ENCODE measurements at places on chromosomes 2 and 18.

- DNase-seq, result no peak
Measured at GRCh38 chr2:128490881-128491691, 172.4 kb upstream of the HS6ST1 start.

- no peak for DNase-seq
Measured at GRCh38 chr18:4248686-4249085, 206.4 kb downstream of the DLGAP1 start.

DNA sequence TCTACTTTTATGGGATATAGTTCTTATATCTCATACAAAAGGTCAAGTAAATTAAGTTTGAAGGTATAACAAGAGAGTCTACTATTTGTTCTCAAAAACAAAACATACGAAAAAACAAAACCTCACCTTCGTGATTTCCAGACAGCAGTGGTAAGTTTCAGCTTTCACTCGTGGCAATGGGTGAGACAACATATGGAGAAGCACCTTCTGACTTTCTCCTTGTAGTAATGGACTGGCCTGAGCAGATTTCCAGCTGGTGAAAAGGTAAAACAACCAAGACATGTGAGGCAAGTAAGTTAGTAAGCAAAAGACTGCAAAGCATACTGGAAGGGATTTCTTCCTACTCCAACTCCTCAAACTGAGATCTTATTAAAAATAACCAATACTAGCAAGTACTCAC, 39.6 kb downstream of the RTTN start:
- no peak for DNase-seq

- DNase-seq, result no peak
Measured at GRCh38 chr2:72205504-72205881, 57.8 kb upstream of the CYP26B1 start.

DNA sequence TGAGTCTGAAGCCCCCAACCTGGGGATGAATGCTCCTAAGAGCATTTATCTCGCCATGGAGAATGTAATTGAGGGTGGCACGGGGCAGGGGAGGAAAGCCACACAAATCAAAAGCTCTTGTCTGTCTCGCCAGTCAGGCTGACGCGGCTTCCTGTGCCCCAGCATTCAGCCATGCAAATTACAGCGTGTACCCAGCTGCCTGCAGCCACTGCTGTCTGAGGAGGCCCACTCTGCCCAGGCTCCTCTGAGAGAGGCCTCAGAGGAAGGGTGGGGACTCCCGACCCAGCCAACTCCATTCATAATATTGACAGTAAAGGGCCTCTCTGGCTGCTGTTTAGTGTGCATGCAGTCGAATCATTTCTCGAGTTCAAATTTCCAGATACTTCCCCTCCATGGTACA, 22.0 kb downstream of the SMAD7 start:
- peak; percentile 75 for DNase-seq

GRCh38 chr2:162197069-162197825, 45.2 kb upstream of the GCG start:
- DNase-seq, result no peak

DNA sequence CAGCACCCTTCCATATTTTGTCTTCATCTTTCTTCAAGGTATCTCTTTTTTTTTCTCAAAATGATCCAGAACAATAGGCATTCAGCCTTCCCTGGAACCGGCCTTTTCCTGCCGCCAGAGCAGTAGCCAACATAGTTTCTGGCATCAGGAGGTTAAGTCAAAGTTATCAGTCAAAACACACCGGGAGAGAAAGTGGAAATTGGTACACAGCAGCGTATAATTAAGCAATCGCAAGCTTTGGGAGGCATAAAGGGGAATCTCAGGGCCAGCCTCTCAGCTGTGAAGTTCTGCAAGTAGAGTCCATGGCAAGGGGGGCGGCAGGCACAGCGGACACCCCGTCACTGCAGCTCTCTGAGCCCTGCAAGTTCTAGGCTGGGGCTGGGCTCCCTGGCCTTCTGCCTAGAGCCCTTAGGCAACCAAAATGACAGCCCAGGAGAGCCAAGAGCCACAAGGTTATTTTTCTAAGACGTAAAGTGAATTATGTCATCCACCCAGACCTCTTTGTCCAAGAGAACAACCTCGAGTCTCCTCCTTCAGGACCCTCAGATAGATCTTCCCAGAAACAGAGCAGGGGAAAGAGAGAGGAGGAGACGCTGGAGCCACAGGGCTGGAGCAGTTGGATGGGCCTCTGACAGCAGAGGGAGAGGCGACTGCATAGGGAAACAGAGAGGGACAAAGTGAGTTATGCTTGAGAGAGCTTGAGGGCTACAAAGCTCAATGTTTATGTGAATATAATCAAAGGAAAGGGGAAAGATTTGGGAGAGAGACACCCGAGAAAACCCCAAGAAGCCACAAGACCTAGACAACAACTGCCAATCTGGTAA, 114.7 kb downstream of the BCL2L11 start:
- no peak for DNase-seq

DNA sequence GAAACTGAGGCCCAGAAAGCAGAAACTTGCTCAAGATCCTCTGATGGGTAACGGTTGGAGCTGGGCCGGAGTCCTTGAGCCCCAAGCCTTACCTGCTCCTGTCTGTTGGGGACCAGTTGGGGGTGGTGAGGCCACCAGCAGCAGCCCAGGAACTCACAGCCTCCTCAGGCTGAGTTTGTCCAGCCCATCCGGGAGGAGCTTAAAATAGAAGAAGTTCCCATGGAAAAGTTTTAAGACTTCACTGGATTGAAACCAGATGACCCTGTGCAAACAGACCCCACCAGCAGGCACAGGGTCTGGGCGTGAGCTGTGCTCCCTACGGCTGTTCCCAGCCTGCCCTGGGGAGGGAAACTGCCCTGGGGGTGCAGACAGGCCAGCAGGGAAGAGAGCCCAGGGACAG, 40.6 kb upstream of the FOSL2 start:
- no peak for DNase-seq

- no peak for DNase-seq
Measured at GRCh38 chr2:21039979-21040467, 3.9 kb downstream of the APOB start.

GRCh38 chr2:19504400-19505198, 146.2 kb upstream of the OSR1 start:
- no peak for DNase-seq

- DNase-seq, result no peak
Measured at GRCh38 chr2:46263347-46263746, 33.9 kb upstream of the EPAS1 start.

DNA sequence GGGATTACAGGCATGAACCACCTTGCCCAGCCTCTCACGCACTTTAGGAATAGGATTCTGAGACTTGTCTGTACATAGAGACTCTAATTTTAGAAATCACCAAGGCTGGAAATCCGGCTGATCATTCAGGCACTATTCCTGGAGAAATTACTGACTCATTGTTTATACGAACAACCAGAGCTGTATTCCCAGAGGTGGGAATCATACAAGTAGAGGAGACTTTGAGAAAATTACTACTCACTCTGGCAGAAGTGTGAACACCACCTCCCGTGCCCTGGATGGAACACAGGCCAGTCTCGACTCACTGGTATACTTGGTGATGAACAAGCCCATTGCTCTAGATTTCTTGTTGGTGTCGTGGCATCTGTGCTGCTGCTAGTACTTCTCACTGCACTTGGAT, 5.8 kb upstream of the ADNP2 start:
- peak; percentile 7 for DNase-seq

- DNase-seq, result no peak
Measured at GRCh38 chr2:214946949-214947348, 137.5 kb upstream of the BARD1 start.

GRCh38 chr2:164458792-164459191, 162.5 kb downstream of the GRB14 start:
- peak; percentile 4 for DNase-seq

GRCh38 chr2:138335036-138335435, 166.5 kb upstream of the SPOPL start:
- no peak for DNase-seq

DNA sequence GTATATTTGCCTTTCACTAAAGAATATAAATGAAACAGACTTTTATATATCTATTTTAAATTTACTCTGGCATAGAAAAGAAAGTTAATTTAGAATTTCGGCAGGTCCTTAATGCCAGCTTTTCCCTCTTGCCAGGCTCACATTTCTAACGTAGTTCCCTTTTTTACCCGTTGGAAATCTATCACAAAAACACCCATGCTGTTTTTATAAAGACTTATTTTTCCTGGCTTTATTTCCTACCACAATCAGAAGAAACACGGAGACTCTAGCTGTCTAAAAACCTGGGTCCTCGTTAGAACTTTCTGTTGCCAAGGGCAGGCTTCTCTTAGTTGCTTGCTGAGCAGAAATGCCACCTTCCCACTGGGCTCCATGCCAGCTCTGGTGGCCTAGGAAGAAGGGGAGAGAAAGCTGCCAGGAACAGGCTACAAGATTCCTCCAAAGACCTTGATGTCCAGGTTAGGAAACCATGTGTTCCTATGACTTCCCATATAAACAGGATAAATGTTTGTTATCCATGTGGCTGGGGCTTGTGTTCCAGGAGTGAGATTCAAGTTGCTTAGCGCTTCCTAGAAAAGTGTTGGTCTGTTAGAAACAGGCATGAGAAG, 17.8 kb upstream of the TMEM18 start:
- DNase-seq, result peak; percentile 80

DNA sequence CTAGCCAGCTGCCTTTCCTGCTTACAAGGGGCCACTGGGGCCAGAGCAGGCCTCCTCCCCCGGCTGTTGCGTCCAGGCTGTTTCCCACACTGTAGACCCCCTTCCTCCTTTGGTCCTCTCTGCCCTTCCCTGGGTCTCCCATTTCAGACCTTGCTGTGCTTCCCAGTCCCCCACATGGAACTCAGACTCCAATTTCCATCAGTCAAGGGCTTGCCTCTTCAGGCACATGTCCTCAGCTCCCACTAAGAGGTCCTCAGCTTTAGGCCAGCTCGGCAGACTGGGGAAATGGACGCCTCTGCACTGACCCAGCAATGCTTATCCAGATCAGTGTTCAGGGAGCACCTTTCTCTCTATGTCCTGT, 98.0 kb upstream of the BZW1 start:
- DNase-seq, result no peak
